ENCODE measurements at places on chromosomes 11 and 22. TPM values are rescaled to one million over a fixed set of nuclear protein-coding genes. Genes with fewer than 3 reads are reported as not detected.

The GGTLC2 gene
- total RNA-seq: not detected

The YPEL4 gene
- total RNA-seq: 1.3 TPM

The PKP3 gene
- not detected for total RNA-seq

The AIFM3 gene
- total RNA-seq: 5.2 TPM

The OR6A2 gene
- not detected for total RNA-seq

The DNHD1 gene
- total RNA-seq: 18.3 TPM

The PLEKHA7 gene
- 1.7 TPM for total RNA-seq

The OR5B21 gene
- total RNA-seq: not detected

The KCTD21 gene
- total RNA-seq: 2.2 TPM

The MOV10L1 gene
- not detected for total RNA-seq

The SLC22A25 gene
- total RNA-seq: not detected

The C11orf86 gene
- not detected for total RNA-seq

The RFPL1 gene
- total RNA-seq: not detected

The GTSE1 gene
- 0.52 TPM for total RNA-seq

The F2 gene
- total RNA-seq: not detected

Data from mononuclear cell (primary cell).